ENCODE measurements at places on chromosomes 7 and 10.

DNA sequence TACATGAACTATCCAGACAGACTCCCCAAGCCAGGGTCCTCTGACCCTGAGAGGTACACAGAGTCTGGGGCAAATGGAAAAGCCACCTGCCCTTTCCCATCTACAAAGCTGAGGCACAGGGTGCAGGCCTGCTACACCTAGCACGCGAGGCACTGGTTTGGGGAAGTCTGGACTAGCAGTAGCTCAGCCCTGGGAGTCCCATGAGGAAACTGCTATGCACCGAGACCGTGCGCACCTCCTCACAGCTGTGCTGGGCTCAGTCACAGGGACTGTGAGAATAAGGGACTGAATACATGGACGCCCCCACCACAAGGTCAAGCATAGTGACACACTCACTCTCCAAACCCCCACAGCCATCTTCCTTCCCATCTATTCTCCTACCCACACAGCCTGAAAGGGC, 8.2 kb downstream of the MAT1A start:
- no peak for DNase-seq

GRCh38 chr10:6142644-6143043, 53.8 kb downstream of the RBM17 start:
- DNase-seq, result no peak

DNA sequence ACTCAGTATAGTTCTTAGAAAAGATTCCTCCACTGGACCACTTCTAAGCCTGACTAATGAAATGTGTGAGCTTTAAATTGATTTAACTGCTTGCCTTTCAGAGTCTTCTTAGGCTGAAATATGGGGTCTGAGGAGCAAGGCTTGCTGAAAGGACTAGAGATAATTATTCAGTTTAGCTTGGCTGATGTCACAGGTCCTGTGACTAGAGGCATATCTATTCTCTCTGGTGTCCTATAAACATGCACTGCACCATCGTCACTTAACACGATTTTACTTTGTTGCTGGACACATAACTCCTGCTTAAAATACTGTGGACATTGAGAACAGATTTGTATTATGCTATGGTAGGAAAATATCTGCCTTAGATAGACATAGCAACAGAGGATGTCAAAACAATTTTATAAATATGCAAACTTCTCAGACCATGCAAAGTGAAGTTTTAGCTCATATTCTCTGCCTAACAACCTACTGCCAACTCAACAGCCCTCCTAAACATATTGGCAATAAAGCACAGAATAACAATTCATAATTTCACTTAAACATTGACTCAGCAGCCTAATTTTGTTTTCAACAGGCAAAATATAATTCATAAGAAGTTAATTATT, 80.2 kb downstream of the RNF133 start:
- DNase-seq, result no peak

DNA sequence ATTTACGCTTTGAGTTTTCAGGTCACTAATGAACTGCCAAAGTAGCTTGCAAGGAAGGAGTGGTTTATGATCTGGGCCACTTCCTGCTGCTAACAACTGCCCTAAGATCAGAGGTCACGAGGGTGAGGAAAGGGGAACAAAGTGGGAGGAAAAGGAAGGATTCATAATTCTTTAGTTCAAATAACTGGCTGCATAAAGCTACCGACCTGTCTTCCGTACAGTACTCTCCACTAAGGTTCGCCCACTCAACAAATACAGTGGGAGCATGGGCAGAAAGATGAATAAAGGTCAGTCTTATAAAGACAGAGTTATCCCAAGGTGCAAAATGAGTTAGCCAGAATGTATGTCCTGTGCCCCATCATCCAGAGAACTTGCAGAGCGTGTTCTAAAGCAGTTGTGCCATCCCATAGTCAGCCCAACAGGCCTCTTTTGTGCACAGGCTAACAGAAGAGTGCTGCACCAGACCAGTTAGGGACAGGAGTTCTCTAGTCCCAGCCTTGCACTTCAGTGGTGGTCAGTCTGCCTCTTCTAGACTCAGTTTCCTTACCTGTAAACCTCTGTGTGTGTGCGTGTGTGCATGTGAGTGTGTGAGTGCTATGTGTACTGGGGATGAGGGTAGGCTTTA, 65.9 kb downstream of the CREB3L2 start:
- no peak for DNase-seq

DNA sequence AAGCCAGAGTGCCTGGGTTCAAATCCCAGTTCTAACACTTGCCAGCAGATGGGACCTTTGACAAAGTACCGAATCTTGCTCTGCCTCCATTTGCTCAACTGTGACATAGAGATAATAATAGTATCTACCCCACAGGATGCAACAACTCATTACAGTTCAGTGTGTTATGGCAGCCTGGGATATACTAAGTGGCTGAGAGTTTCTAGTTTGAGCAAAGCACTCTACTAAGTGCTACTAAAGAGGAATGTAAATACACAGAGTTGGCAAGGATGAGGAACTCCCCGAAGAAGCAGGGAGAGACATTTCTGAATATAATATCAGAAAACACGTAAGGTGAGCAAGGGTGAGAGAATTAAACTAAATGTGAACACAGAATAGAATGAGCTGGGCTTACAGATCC, 243.2 kb downstream of the ARHGAP21 start:
- DNase-seq, result no peak

GRCh38 chr10:95741807-95742467, 14.0 kb upstream of the ENTPD1 start:
- DNase-seq, result no peak
